D721Med (cell line): ENCODE measurements at places on chromosomes 7 and 10.

DNA sequence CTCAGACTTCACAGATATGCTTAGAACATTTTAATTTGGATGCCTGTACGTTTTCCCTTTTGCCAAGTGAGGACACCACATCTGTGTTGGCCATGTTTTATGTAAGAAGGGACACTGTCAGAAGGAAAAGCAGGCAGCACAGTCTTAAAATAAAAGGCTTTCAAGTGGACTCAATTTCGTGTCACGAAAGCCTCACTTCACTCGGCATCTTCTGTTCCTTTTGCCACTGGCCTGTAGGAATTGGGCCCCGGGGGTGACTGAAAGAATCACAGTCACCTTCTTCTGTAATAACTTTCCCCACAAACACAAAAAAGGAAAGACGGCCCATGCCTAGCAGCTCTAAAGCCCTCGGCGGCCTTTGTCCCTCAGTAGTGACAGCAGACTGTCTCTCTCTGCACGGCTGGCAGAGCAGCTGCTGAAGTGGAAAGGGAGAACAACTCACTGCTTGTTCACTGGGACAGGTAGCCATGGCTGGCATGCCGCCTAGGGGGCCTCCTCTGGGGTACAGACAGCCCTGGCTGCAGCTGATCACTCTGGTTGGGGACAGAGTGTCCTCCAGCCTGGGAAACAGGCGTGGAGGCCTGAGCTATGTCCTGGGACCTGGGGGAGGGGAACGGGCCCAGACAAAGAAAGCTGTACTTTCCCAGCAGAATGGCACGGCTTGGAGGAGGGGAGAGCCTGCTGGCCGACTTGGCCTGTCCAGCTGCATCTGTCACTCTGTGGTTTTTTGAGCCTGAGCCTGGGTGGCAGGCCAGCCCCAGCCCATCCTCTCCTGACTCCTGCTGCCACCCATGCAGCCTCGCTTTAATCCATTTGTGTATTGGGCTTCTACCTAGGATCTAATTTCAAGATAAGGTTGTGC, 4.4 kb downstream of the RASSF4 start:
- DNase-seq: no peak

GRCh38 chr10:58921421-58921855, 255.0 kb upstream of the PHYHIPL start:
- DNase-seq: no peak

GRCh38 chr7:47389171-47389922, 192.6 kb downstream of the TNS3 start:
- DNase-seq: no peak

GRCh38 chr10:19929506-19930140, 113.4 kb downstream of the PLXDC2 start:
- no peak for DNase-seq

GRCh38 chr7:45153233-45153632, 4.4 kb upstream of the RAMP3 start:
- DNase-seq: no peak

DNA sequence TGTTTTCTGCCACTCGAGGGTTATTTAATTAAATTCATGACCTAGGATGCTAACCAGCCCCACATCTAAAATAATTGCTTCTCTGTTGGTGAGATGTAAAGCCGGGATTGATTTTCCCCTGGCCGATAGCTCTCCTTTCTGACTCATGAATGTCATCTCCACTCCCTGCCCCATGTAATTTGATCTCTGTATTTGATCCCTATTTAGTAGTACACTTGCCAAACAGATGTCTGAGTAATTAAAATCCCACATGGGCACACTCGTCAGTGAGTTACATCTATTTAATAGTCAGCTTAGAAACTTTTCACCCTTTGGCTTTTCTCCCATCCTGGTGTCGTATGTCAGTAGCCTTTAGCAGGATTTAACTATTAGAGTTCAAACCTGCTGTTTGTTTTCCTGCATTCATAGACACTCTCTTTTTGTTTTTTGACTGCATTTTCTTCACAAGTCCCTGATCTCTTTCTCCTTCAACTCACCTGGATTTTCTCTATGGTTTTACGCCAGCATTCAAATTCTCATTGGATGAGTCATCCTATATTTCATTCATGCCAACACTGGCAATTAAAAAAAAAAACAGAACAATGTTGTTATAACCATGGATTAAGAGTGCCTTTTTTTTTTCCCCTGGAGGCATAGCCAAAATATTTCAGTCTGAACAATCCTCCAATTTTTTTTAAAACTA, 82.7 kb downstream of the SPAG6 start:
- DNase-seq: no peak

- no peak for DNase-seq
These were observed 122.2 kb downstream of the TWIST1 start for GRCh38 chr7:18995270-18995671.

- DNase-seq: no peak
These were observed 310.4 kb downstream of the CTNNA3 start for GRCh38 chr10:67385566-67385965.

- no peak for DNase-seq
These were observed 47.5 kb downstream of the ZNF680 start for GRCh38 chr7:64515330-64515729.
